ENCODE measurements at places on chromosomes 1 and 21.

DNA sequence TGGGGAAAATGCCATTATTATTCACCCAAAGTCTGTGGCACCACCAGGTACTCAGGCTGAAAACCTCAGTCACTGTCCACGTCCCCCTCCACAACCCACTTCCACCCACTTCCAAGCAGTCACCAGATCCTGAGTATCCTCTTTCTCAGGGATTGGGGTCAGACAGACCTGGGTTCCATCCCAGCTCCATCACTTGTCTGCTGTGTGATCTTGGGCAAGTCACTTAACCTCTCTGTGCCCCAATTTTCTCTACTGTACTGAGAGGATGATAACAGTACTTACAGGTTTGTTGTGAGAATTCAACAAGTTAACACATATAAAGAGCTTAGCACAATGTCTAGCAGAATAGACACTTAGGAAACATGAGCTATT is 29.7 kb upstream of the FOXO6 start:
- DNase-seq = no peak

DNA sequence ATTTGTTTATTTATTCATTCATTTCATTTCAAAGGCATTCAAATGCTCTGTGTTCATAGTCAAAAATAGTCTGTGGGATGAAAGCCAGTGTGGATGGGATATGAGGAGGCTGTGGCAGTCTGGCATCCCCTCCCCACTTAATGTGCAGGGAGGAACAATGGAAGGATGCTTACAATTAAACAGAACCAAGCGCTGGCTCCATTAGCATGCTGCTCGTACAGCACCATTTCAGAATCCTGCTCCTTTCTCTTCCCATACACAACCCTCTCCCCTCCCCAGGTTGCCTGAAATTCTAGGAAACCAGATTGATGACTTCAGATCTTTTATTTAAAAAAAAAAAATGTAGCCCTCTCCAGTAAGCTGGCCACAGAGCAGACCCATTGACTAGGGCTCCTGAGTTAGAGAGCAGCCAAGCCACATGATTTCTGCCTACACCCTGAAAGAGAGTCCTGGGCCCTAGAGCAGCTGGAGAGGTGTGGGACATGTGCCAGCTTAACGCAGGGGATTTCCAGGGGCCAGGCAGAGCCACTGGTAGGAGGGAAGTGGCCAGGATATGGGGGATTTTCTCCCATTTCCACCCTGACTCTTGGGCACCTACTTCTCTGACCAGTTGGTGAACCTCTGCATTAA is 205.2 kb downstream of the ASTN1 start:
- DNase-seq = no peak

DNA sequence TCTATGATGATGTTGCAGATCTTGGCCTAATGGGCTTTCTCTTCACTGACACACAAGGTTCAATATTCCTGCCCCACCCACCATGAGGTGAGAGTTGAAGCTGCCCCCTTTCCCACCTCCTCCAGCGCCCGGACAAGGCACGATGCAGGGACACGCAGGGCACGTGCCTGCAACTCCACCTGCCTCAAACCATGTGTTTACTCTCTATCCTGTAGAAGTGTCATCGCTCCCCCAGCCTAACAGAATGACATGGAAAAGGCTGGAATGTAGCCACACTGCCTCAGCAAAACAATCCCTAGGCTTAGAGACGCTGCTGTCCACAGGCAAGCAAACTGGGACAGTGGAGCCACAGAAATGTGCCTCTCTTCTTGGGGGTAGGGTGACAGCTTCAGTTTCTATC is 92.9 kb upstream of the SOD1 start:
- DNase-seq = no peak

- no peak for DNase-seq
Observed at GRCh38 chr1:12184008-12184681, 17.4 kb downstream of the TNFRSF1B start.

DNA sequence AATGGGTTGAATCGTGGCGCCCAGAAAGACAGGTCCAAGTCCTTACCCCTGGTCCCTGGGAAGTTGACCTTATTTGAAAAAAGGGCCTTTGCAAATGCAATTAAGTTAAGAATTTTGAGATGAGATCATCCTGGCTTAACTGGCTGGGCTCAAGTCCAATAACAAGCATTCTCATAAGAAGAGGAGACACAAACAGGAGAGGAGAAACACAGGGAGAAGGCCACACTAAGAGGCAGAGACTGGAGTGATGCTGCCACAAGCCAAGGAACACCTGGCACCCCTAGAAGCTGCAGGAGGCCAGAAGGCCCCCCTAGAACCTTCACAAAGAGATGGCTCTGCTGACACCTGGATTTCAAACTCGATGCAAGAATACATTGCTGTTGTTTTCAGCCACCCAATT is 44.6 kb downstream of the PDPN start:
- no peak for DNase-seq

DNA sequence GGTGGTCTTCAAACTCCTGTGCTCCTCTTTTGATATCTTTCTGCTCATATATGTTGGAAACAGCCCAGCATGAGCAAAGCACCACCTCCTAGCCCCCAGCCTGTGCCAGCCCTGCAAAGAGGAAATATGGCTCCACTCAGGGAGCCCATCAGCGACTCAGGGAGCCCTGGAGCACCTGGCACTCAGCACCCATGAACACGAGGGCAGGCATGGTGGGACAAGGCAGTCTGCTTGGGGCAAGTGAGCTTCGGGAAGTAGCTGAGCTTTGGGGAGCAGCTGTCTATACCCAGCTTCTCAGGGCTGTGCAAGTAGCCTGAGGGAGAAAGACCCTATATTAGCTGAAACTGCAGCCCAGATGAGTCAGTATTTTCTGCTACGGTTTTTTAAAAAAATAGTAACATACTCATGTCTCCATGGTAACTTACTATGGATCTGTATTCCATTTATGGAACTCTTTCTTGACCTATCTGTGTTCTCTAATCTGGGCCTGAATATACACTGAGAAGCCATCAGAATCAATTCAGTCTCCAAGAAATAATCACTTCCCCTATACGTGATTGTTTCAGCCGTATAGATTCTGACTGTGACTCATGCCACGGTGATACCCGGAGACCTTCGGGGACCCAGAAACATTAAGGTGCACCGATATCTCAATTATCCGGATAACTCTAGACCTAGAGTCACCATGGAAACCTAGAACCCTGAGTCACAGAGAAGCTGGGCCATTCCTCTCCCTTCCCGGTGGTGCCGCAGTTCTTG is 1.5 kb upstream of the ETS2 start:
- DNase-seq = no peak

DNA sequence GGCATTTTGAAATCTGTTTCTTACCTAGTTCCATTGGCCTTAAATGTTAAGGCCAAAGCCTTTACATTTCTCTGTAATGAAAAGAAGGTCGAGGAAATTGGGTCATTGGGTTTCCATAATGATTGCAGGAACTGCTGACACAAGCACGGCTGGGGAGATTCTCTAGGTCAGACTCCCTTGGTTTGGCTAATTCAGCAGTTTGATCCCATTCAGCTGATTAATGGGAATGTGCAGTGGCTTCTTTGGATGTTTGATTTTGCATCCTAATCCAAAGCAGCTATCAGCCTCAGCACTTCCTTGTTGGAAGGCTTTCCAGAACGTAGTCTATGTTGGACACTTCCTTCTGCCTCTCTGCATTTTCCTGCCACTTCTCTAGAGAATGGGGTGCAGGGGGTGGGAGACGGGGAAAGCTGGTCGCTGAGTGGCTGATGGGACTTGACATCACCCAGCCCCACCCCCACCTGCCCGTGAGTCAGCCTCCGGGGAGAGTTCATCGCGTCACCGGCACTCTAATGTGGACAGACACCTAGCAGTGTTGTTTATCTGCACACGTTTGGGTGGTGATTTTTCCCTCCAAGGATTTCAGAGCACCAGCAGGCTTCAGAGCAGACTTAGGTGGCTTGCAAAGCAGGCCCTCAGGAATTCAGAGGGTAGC is 5.4 kb downstream of the PSEN2 start:
- no peak for DNase-seq

- DNase-seq = no peak
Observed at GRCh38 chr1:190049314-190049713, 428.4 kb downstream of the BRINP3 start.

DNA sequence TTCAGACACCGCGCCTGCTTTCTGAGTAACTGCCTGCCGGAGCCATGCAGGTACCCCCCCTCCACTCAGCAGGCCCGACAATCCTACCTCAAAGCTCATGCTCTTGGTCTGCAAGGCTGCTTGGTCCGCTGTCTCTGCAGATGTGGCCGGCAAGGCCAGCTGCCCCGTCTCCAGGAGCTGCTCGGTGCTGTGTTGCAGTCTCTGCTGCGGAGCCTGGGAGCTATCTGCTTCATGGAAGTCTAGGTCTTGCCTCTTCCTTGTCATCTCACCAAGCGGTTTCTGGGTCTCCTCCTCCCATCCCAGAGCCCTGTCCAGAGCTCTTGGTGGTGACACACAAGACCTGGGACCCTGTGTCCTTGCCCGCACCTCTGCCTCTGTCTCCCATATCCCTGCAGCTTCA is 24.0 kb upstream of the GNPAT start:
- DNase-seq = no peak

DNA sequence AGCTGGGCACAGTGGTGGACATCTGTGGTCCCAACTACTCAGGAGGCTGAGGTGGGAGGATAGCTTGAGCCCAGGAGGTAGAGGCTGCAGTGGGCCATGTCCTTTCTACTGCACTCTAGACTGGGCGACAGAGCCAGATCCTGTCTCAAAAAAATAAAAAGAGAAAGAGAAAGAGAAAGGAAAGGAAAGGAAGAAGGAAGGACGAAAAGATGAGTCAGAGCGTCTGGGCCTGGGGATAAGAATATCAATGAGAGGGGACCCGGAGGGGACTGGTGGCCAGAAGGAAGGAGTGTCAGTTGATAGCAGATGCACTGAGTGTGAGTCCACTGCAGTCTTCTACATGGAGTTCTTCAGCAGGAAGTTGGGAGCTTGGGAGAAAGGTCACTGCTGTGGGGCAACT is 75.6 kb downstream of the SYT6 start:
- no peak for DNase-seq

DNA sequence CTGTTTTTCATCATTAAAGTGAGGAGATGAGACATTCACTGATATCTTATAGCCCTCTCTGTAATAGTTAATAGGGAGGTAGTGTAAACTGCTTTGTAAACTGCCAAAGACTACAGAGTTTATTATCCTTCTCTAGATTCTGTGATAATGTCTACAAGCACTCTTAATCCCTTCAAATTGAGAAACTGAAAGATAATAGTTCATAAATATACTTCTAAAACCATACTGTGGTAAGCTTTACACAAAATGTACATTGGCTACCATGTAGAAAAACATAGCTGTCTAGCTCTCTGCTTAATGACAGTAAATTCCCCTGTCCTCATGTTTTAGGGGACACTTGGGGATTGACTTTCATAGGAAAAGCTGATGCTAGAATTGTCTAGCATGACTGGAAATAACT is 39.6 kb downstream of the CXADR start:
- no peak for DNase-seq

DNA sequence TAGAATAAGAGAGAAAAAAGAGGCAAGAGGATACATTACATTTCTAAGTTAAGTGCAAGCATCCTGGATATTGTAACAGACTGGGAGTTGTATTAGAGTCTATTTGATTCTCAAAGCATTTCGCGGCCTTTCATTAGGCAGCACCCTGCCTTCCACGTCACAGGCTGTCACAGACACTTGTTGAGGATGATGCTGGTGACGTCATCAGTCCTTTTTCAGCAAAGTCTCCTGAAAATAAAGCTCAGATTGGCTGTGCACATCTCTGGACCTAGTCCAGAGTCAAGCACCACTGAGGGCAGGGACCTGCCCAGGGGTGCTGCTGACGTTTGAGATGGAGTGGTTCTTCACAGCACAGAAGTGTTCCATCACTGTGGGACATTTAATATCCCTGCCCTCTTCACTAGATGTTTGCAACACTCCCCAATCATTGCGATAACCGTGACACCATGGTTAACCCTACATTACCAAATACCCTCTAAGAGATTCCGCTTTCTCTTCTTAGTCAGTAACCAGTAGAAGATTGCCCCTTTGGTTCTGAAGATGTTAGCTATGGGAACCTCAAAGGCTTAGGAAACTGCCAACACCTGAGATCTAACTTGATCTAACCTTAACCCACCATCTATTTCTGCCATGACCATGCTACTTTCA is 72.7 kb upstream of the F3 start:
- no peak for DNase-seq

GRCh38 chr21:43333298-43334062 is 93.5 kb downstream of the SIK1 start:
- DNase-seq = no peak

DNA sequence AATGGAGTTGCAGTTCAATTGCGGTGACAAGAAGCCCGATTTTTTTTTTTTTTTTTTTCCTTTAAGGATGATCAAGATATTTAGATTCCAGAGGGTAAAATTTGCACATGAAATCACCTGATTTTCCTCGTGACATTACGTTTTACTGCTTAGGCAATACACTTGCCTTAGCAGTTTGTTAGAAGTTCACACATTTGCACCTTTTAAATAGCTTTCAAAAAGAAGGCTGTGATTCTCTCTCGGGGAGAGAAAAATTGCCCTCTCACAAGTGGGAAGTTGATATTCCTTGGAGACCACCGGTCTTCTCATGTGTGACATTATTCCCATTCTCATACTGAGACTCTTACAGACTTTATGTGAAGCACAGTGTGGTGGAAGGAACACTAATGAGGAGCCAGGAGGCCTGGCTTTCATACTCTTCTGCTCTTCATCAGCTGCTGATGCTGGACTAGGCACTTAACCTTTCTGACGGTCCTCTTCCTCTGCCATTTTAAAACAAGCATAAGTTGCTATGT is 69.8 kb upstream of the HSPA13 start:
- no peak for DNase-seq

DNA sequence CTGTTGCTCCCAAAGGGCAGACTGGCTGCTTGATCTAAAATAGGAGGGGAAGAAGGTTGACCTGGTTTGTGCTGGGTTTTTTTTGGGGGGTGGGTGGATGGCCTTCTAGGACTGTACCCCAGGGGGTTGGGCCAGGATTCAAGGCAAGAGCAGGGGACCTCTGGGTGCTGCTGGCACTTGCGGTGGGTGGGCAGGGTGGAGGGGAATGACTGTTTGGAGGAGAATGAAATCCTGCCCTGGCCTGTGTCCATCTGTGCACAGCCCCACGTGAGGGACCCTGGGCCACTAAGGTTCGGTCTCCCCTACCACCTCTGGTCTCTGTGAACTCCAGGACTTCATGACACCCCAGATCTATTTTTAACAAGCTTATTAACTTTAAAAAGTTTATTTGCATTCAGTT is 414.2 kb downstream of the PTPRU start:
- no peak for DNase-seq

- DNase-seq = no peak
Observed at GRCh38 chr1:216303690-216304089, 119.6 kb downstream of the USH2A start.

DNA sequence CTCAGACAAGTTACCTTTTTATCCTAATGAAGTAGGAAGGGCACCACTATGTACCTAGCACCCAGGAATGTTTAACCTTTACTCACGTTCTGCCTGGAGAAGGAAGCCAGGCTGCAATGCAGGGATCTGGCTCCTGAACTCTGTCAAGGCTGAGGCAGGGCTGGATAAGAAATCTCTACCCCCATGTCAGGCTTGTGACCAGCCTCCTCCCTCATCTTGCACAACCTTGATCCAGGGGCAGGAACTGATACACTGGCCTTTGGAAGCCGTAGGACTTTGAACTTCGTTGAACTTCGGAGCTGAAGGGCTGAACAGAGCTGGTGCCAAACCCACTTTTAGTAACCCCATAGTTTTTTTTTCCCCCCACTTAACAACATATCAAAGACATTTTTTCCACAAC is 8.0 kb upstream of the AKR1A1 start:
- DNase-seq = no peak

- no peak for DNase-seq
Observed at GRCh38 chr21:20016435-20017005, 981.7 kb upstream of the NCAM2 start.
